ENCODE measurements at places on chromosomes 13 and 19.
A peak's percentile ranks its signal among the peaks of the same experiment; 100 is the strongest.

- DNase-seq: no peak
Observed at GRCh38 chr13:26112843-26113242, 61.0 kb upstream of the SHISA2 start.

DNA sequence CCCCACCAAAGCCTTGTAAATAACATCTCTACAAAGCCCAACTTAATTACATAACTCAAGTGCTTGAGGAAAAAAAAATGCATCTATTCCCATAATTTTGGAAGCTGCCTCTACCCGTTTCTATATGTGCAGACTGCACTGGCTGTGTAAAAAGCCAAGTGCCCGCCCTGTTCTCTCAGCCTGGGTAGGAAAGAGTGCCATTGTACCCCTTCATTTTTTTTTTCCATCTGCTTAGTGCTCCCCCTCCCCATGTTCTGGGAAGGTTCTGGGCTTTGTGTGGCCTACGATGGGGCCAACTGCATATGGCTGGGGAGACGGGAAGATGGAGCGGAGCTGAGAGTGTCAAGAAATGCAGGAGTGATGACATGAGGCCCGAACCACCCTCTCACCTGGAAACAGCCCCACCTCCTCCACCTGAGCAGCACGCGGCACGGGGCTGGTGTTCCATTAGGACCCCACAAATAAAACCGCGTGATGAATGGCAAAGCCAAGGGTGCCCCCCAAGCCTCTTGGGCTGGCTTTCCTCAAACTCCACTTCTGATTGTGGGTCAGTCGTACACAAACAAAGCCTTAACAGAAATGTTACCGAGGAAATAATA lies 42.1 kb downstream of the TSHZ3 start:
- DNase-seq: no peak

DNA sequence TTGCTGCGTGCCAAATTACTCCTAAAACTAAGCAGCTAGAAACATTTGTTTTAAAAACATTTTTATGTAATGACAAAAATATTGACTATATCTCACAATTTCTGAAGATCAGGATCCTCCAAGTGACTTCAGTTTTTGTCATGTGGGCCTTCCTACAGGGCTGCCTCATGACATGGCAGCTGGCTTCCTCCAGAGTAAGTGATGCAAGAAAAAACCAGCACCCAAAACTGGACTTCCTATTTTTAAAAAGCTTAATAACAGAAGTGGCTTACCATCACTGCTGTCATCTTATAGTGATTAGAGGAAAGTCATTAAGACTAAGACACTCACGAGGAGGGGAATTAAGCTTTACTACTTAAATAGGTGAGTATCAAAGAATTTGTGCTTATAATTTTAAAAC lies 681.7 kb downstream of the PCDH17 start:
- DNase-seq: no peak

GRCh38 chr19:4744451-4745174 lies 21.0 kb upstream of the DPP9 start:
- DNase-seq: no peak

- no peak for DNase-seq
Observed at GRCh38 chr13:109989155-109989554, 202.8 kb upstream of the IRS2 start.

DNA sequence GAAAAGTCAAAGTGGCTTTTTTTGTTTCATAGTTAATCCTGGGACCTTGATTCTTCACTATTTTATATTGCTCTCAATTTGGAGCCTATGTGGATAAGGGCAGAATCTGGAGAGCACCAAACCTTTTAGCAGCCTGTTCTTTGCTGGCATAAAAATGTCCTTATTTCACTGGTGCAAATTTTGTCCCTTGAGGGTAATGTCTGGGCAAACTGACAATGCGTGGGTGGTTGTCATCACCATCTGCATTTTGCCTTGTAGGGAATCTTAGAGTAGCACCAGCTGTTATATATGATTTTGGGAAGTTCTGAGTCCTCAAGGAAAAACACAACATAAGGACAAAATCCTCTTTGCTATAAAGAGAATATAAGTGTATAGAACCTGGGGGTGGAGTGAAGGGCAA lies 336.9 kb upstream of the HTR2A start:
- no peak for DNase-seq

DNA sequence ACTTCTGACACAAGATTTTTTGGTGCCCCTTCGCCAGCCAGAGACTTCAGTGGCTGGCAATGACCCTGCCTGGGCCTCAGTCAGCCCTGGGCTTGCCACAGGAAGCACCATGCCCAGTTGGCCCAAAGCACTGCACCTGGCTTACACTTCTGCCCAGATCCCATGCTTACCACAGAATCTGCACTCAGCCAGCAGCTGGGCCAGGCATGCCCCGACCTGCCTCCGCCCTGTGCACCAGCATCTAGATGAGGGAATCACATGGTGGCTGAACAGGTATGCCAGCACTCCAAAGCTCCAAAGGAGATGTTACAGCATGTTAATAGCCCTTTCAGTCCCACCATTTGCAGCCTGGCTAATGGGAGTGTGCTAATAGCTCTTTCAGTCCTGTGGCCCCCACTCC lies 690.9 kb downstream of the SLITRK6 start:
- DNase-seq: no peak

GRCh38 chr19:55253842-55254624 lies 4.8 kb downstream of the PPP6R1 start:
- DNase-seq: no peak

GRCh38 chr13:93037780-93038179 lies 188.8 kb upstream of the GPC6 start:
- DNase-seq: no peak

- DNase-seq: no peak
Observed at GRCh38 chr13:46197299-46198048, 14.3 kb upstream of the LRRC63 start.

- no peak for DNase-seq
Observed at GRCh38 chr13:95607366-95607765, 37.1 kb downstream of the DZIP1 start.

GRCh38 chr19:41696402-41697197 lies 8.5 kb upstream of the CEACAM7 start:
- DNase-seq: no peak

DNA sequence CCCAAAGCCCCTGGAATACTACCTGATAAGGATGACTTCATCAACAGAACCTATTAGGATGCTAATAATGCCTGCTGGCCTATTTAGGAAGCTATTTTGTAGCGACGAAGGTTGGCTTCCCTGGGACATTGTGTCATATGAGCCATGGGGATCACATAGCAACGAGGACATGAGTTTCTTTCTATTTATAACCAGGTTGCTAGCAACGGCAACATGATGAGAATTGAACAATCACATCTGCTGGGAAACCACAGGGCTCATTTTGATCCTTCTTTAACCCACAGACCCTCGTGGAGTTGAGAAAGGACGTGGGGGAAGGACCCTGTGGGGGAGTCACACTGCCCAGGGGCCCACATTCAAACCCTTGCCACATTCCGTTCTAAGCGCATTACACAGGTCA lies 172.2 kb downstream of the COL4A1 start:
- no peak for DNase-seq

DNA sequence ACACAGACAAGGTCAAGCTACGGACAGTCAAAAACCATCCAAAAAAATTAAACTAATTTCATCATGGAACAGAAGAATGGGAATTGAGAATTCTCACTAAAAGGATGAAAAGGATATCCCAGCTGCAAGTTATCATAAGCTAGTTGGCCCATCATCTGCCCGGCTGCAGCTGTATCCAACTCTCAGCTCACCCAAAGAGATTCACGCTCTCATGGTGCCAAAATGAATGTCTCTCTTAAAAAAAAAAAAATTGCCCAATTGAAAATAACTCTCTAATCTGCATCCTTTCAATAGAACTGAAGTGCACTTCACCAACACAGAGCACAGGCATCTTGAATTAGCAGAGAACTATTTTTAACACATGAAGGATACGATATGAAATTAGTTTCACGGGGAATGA lies 20.0 kb downstream of the ENOX1 start:
- no peak for DNase-seq

DNA sequence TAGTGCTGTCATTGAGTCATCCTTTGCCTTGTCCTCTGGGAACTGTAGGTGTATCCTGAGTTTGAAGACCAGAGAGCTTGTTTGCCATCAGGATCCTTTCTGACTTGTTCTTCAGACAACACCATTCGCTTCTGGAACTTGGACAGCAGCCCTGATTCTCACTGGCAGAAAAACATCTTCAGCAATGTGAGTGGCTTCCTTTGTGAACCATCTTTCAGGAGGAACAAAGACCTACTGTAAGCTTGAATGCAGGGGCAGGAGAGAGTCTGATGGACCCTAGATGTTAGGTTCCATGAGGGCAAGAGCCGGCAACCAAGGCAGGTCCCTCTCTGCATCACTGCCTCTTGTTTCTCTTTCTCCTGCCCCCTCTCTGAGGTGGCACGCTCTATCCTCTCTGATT lies 26.7 kb downstream of the WDR62 start:
- DNase-seq: no peak

- peak; percentile 57 for DNase-seq
Observed at GRCh38 chr19:10510301-10510802, 6.9 kb downstream of the S1PR5 start.

GRCh38 chr13:99251921-99252320 lies 6.3 kb downstream of the GPR18 start:
- DNase-seq: no peak

GRCh38 chr19:53275480-53275879 lies 8.0 kb upstream of the VN1R4 start:
- no peak for DNase-seq

DNA sequence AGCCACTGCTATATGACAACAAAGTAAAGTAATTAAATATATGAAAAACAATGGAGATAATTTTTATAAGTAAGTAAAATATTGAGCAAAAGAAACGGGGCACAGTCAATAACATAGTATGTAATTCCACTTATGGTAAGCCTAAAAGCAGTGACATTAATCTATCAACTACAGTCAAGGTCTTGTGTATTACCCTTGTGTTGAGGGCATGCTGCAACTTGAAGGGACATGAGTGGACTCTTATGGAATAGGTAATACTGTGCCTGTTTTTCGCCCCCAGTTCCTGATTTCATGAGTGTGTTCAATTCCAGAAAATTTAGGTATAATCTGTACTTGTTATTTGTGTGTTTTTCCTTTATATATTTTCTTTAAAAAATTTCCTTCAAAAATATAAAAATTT lies 201.3 kb upstream of the SLITRK6 start:
- DNase-seq: no peak

DNA sequence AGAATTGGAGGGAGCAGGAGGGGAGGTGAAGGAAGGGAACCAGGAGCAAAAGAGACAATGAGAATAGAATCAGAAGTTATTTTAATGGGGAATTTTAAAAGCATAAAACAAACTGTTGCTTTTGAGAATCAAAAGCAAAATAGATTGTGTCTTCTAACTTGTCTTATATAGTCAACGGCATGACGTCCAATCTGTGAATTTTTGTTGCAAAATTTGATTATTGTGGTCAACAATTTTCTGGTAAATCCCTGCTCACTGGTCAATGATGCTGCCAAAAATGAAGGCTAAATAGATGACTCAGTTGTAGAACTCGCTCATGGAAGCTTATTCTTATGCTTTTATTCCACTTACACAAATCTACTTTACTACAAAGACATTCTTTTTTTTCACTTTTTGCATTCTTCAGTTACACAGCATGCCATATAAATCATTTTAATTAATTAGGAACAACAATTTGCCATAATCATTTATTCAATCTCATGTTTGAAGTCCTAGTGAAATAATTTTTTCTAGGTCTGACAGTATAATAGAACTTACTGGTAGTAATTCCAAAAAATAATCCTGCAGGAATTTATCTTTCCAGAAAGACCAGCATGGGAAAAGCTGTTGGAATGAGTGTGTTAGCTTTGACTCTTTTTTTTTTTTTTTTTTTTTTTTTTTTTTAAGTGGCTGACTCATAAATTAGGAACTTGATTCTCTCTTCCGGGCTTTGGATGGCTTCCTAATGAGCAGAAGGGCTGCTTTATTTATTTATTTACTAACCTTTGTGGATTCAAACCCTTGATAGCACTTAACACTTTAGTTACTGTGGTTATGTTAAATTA lies 256.9 kb downstream of the SPRY2 start:
- no peak for DNase-seq
